ENCODE measurements at places on chromosomes 3 and 15. TPM values are rescaled to one million over a fixed set of nuclear protein-coding genes. Genes with fewer than 3 reads are reported as not detected.

GOLGA6L10 gene
- total RNA-seq = 0.97 TPM

SCG5 gene
- total RNA-seq = 1.2 TPM

DNA sequence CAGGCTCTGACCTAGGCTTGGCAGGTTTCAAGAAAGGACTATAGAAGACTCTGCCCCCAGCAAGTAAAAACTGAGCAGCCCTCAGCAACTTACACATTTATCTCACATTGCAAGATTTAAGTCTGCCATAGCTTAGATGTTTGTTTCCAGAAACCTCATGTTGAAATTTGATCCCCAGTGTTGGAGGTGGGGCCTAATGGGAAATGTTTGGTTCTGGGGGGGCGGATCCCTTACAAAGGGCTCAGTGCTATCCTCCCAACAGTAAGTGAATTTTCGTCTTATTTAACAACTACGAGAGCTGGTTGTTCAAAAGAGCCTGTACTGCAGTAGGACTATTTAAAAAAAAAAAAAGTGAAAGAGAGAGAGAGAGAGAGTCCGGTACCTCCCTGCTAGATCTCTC, 125.2 kb upstream of the PROK2 start:
- peaks cover 4% of the 10 kb centered on the region for H3K4me1 ChIP-seq
- H3K27ac ChIP-seq = no peak overlapping the region
- peaks cover 3% of the 10 kb centered on the region for H3K27me3 ChIP-seq
- no peak overlapping the region for H3K4me3 ChIP-seq
- no peak for DNase-seq

PRKAR2A gene
- 35.2 TPM for total RNA-seq

DNA sequence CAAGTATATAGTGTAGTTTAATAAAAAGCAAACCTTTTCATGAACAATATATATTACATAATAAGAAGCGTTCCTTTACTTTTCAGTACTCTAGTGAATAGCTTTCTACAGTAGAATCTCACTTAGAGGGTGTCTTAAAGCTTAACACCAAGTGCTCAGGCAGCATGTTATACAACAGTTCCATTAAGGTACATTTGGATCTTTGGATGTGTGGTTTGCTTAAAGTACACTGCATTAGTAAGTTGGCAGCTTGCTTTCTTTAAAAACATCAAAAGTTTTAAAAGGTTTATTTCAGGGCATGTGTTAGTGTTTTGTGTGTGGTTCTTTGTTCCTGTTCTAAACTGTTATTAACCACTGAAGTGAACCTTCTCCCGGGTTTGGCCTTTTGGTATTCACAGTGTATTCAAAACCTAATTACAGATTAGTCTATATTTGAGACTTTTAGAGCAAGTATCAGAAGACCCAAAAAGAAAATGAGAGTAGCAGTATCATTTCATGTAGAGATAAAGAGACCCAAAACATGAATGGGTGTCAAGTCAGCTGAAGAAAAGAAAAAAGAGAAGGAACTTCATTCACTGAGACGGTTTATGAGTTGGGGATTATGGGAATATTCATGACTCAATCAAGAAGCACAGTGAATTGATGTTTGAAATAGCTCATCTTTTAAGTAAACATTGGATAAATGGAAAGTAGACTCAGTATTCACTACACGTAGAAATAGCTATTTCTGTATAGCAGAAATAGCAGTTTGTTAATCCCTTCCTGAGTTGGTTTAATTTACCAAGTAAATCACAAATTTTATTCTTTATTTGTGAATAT, 93.9 kb downstream of the OPA1 start:
- no peak overlapping the region for H3K4me3 ChIP-seq
- peaks cover 13% of the 10 kb centered on the region for H3K36me3 ChIP-seq
- H3K27me3 ChIP-seq = no peaks in the 10 kb centered on the region
- no peak for DNase-seq
- no peaks in the 10 kb centered on the region for H3K4me1 ChIP-seq

TEX55 gene
- total RNA-seq = not detected

- no peaks in the 10 kb centered on the region for H3K27me3 ChIP-seq
- peak overlapping the region; percentile 85 for H3K27ac ChIP-seq
- peak overlapping the region; percentile 21 for H3K4me3 ChIP-seq
- H3K36me3 ChIP-seq = peaks cover 40% of the 10 kb centered on the region
- H3K4me1 ChIP-seq = peaks cover 48% of the 10 kb centered on the region
Observed at GRCh38 chr3:52216585-52217408, 8.6 kb downstream of the TLR9 start.

MRAS gene
- total RNA-seq = 0.16 TPM

DNA sequence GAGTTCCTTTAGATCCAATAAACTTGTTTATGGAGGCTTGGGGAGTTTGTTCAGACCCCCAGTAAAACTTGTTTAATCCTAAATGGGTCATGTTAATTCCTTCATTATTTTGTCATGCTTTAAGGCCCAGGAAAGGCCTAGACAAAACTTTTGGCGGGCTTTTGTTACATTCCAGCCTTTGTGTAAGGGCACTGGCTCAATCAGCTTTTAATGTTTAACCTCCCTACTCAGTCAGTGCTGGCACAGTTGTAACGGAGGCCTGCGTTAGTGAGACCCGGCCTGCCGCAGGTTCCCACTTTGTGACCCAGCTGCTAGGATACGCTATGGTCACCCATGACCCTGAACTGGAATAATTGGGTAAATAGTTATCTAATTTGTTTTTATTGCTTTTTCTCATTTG, 59.2 kb downstream of the OXSM start:
- no peak for DNase-seq
- H3K27me3 ChIP-seq = peaks cover 5% of the 10 kb centered on the region
- no peak overlapping the region for H3K27ac ChIP-seq
- H3K4me3 ChIP-seq = no peak overlapping the region
- no peaks in the 10 kb centered on the region for H3K36me3 ChIP-seq
- peaks cover 7% of the 10 kb centered on the region for H3K4me1 ChIP-seq

CDAN1 gene
- total RNA-seq = 12.9 TPM

- no peaks in the 10 kb centered on the region for H3K4me1 ChIP-seq
- no peak overlapping the region for H3K4me3 ChIP-seq
- H3K27ac ChIP-seq = no peak overlapping the region
- H3K27me3 ChIP-seq = no peaks in the 10 kb centered on the region
- DNase-seq = no peak
Observed at GRCh38 chr3:78279091-78279490, 1239.2 kb downstream of the ROBO2 start.

COL8A1 gene
- total RNA-seq = not detected

DNA sequence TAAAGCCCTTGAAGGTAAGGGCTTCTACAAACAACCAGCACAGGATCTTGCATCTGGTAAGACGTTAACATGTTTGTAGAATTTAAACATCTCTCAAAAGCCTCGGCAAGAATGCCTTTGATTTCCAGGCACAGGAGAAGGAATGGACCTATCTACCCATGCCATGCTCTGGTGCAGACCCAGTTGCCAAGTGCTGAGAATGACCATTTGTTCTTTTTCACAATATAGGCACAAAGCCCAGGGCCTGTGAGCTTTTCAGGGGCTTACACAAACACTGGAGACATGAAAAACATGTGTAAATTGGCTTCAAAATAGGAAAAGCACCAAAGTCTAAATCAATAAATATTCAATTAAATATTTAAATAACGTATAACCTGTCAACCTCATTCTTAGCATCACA, 266.9 kb upstream of the TTC14 start:
- no peaks in the 10 kb centered on the region for H3K36me3 ChIP-seq
- no peak overlapping the region for H3K27ac ChIP-seq
- H3K4me1 ChIP-seq = no peaks in the 10 kb centered on the region
- DNase-seq = no peak
- no peak overlapping the region for H3K4me3 ChIP-seq

- H3K4me3 ChIP-seq = no peak overlapping the region
- no peak for DNase-seq
- no peak overlapping the region for H3K27ac ChIP-seq
- peaks cover 7% of the 10 kb centered on the region for H3K36me3 ChIP-seq
- H3K27me3 ChIP-seq = no peaks in the 10 kb centered on the region
Observed at GRCh38 chr3:36826240-36826639, 61.9 kb upstream of the DCLK3 start.

DZIP1L gene
- total RNA-seq = not detected

ZNF502 gene
- 2.4 TPM for total RNA-seq

- no peaks in the 10 kb centered on the region for H3K27me3 ChIP-seq
- DNase-seq = peak; percentile 54
- peaks cover 11% of the 10 kb centered on the region for H3K4me1 ChIP-seq
- peak overlapping the region; percentile 79 for H3K4me3 ChIP-seq
- H3K36me3 ChIP-seq = no peaks in the 10 kb centered on the region
Observed at GRCh38 chr3:170038434-170039110, 777 bp downstream of the GPR160 start.

DNA sequence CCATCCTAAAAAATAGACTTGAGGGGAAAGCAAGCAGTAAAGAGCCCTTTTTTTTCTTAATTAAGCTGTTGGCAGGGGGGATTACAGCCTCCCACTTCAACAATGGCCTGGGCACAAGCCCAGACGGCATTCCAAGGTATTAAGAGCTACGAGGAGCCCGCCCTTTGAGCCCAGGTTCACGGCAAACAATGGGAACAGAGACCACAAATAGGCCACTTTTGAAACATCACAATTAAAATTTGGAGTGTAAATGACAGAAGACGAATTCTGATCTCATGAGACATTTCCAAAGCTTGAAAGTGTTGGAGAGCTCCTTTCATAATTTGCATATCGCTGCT, 8.9 kb downstream of the CHSY1 start:
- peaks cover 38% of the 10 kb centered on the region for H3K36me3 ChIP-seq
- H3K27me3 ChIP-seq = no peaks in the 10 kb centered on the region

DNA sequence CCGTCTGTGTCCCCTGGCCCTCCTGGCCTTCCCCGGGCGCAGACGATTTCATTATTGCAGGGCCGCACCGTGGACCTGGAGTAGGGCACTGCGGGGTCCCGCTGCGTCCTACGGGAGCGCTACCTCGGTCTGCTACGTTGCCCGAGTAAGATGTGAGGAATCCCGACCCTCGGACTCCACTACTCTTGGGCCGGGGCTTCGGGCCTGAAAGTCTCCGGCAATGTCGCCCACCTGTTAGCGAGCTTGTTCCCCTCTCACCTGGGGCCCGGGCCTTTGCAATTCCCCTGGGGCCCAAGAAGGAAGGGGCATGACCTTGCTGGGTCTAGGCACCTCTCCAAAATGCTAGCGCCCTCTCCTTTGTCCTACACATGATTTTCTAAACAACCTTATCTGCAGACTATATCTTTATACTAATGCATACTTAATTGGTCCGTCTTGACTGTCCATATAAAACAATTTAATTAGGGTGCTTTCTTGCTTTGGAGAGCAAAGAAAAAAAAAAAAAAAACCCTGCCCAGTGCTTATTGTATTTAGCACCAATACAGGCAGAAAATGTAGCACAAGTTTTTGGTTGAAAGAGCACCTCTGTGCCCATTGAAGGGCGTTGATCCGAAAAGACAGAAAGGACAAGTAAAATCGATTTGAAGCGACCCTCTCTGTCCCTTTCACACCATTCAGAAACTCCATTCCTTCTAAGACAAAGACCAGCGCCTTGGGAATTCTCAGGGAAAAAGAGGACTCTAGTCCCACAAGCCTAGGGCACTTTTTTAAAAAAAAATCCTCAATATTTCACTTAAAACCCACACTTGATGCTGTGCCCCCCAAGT, 7.0 kb upstream of the NR2F2 start:
- H3K4me1 ChIP-seq = peaks cover 6% of the 10 kb centered on the region
- H3K27me3 ChIP-seq = peaks cover 66% of the 10 kb centered on the region
- no peak overlapping the region for H3K27ac ChIP-seq
- no peaks in the 10 kb centered on the region for H3K36me3 ChIP-seq

C2CD4A gene
- total RNA-seq = 0.61 TPM

MME gene
- total RNA-seq = not detected

FAM219B gene
- total RNA-seq = 49.7 TPM

GRCh38 chr3:95154766-95155165, 1091.9 kb downstream of the NSUN3 start:
- DNase-seq = no peak
- H3K36me3 ChIP-seq = no peaks in the 10 kb centered on the region
- H3K27me3 ChIP-seq = no peaks in the 10 kb centered on the region
- H3K4me1 ChIP-seq = no peaks in the 10 kb centered on the region
- H3K4me3 ChIP-seq = no peak overlapping the region

DNA sequence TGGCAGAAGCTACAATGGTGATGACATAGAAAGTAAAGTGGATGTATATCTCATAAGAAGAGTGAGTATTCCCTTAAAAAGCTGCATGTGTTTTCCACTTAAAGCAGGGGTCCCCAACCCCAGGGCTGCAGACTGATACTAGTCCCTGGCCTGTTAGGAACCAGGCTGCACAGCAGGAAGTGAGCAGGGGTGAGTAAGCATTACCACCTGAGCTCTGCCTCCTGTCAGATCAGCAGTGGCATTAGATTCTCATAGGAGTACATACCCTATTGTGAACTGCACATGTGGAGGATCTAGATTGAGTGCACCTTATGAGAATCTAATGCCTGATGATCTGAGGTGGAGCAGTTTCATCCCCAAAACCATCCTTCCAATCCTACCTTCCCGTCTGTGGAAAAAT, 126.1 kb upstream of the CMC1 start:
- peak; percentile 7 for DNase-seq
- no peaks in the 10 kb centered on the region for H3K27me3 ChIP-seq
- peaks cover 3% of the 10 kb centered on the region for H3K4me1 ChIP-seq
- no peak overlapping the region for H3K4me3 ChIP-seq
- no peak overlapping the region for H3K27ac ChIP-seq

DNA sequence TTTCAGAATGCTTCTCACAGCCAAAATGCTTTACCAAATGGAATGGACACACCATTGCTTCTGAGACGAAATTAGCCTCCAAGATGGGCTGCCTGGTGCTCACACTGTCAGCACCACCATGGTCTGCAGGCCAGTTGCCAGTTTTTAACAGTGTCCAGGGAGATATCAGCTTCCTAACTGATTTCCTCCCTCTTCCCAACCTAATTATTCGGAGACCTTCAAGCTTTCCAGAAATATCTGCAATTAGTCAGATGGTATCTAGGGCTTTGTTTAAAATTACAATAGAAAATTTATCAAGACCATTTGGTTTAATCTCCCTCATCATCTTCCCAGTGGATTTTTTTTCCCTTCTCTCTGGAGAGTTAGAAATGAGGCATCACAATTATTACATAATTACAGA, 287.5 kb downstream of the ZPLD1 start:
- H3K27me3 ChIP-seq = peaks cover 3% of the 10 kb centered on the region
- no peaks in the 10 kb centered on the region for H3K36me3 ChIP-seq
- H3K4me3 ChIP-seq = no peak overlapping the region
- DNase-seq = no peak
- no peaks in the 10 kb centered on the region for H3K4me1 ChIP-seq

- peaks cover 10% of the 10 kb centered on the region for H3K27me3 ChIP-seq
- H3K27ac ChIP-seq = no peak overlapping the region
- no peak for DNase-seq
- H3K4me3 ChIP-seq = no peak overlapping the region
Observed at GRCh38 chr3:16789344-16790120, 95.2 kb upstream of the PLCL2 start.

POC1A gene
- 26.1 TPM for total RNA-seq

GRCh38 chr15:60840306-60840702, 361.4 kb upstream of the ICE2 start:
- H3K27ac ChIP-seq = peak overlapping the region; percentile 62
- H3K4me1 ChIP-seq = peaks cover 77% of the 10 kb centered on the region
- peak overlapping the region; percentile 60 for H3K4me3 ChIP-seq
- no peaks in the 10 kb centered on the region for H3K36me3 ChIP-seq
- peak; percentile 34 for DNase-seq

Measured in activated CD4-positive, alpha-beta T cell treated with anti-CD3 and anti-CD28 coated beads for 36 hours (primary cell).